Psoas muscle (tissue), 8 donors: ENCODE measurements at places on chromosomes 3 and 15.
A peak's percentile ranks its signal among the peaks of the same experiment; 100 is the strongest.

GRCh38 chr3:100525753-100526612 is 33.6 kb downstream of the TMEM45A start:
- DNase-seq = no peak

DNA sequence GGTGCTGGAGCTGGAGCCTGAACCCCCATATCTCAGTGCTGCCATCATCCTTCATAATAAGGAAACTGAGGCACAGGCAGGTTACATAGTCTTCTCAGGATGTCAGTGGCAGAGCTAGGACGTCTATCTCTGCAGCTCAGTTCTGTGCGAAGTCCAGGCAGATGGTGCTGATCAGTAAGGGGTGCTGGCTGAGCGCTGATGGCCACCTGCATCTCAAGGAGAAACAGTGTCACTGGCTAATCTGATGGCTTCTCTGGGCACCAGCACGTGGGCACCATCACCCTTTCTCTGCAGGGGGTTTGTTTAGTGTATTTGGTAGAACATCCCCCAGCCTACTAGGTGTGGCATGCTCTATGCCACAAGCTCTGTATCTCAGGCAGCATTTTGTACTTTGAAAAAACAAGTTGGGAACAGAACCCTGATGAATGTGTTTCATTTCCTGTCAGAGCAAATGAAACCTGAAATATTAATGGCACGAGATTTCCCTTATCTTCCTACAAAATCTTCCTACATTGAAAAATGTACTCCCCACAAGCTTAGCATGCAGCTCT is 35.1 kb downstream of the APBA2 start:
- no peak for DNase-seq

GRCh38 chr15:69748576-69749185 is 296.1 kb downstream of the RPLP1 start:
- DNase-seq = no peak

GRCh38 chr3:132042681-132043080 is 7.9 kb upstream of the CPNE4 start:
- DNase-seq = no peak

- no peak for DNase-seq
These were observed 3.2 kb upstream of the PGPEP1L start for GRCh38 chr15:99010768-99011167.

GRCh38 chr3:39920271-39920670 is 110.9 kb downstream of the MYRIP start:
- no peak for DNase-seq

GRCh38 chr15:58066042-58066867 is 744 bp upstream of the ALDH1A2 start:
- DNase-seq = peak; percentile 65

- DNase-seq = no peak
These were observed 195.2 kb upstream of the DPPA4 start for GRCh38 chr3:109532257-109533216.

DNA sequence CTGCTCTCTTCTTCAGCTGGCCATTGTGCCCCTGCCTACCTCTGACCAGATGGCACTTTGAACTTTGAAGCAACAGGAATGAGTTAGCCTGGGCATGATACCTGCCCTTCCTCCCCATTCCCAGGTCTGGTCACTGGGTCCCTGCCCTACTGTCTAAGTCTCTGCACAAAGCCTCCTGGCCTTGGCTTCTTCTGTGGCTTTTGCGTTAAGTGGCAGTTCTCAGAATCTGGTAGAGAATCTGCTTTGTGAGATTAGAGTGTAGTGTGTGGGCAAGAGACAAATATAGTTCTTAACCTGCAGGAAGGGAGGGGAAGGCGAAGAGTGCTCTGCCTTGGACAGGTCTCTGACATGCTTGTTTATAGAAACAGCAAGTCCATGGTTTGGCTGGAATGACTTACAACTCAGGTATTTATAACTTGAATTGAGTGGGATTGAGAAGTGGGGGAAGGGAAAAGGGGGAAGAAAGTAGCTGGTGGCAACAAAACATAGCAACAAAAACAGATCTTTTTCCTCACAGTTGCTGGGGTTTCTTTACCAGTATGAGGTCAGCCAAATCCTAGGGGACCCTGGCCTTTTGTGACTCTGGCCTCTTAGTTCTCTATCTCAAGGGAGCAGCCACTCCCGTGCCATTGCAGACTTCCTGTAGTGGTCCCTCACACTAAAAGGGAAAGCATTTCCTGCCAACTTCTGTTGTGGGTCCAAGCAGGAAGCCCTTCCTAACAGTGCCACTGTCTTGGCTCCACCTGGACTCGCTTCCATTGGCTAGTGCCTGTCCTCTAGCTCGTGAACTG is 16.7 kb downstream of the MAPKBP1 start:
- no peak for DNase-seq

- no peak for DNase-seq
These were observed 8.6 kb downstream of the HIGD1A start for GRCh38 chr3:42795621-42796181.

DNA sequence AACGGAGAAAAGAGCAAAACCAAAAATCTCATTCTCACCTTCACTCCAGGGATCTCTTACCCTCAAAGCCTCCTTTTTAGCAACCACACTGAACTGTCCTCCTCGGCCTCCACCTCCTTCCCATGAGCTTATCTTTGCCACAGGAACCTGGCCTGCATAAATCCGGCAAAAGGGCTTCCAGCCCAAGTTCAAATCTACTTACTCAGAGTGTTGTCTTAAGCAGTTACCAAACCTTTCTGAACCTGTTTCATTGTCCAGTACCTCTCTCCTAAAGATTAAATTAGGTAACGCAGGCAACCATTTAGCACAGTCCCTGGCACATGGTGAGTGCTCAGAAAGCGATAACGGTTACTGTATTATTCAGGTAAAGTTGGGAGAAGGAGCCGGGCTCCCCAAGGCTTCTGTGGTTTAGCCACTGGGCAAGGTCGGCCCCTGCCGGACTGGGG is 777 bp downstream of the CIB1 start:
- no peak for DNase-seq

- DNase-seq = no peak
These were observed 111.1 kb upstream of the GPR149 start for GRCh38 chr3:154540950-154541604.

- no peak for DNase-seq
These were observed 11.4 kb downstream of the NEK10 start for GRCh38 chr3:27357665-27358258.

GRCh38 chr15:57505056-57505715 is 86.5 kb upstream of the MYZAP start:
- DNase-seq = no peak

DNA sequence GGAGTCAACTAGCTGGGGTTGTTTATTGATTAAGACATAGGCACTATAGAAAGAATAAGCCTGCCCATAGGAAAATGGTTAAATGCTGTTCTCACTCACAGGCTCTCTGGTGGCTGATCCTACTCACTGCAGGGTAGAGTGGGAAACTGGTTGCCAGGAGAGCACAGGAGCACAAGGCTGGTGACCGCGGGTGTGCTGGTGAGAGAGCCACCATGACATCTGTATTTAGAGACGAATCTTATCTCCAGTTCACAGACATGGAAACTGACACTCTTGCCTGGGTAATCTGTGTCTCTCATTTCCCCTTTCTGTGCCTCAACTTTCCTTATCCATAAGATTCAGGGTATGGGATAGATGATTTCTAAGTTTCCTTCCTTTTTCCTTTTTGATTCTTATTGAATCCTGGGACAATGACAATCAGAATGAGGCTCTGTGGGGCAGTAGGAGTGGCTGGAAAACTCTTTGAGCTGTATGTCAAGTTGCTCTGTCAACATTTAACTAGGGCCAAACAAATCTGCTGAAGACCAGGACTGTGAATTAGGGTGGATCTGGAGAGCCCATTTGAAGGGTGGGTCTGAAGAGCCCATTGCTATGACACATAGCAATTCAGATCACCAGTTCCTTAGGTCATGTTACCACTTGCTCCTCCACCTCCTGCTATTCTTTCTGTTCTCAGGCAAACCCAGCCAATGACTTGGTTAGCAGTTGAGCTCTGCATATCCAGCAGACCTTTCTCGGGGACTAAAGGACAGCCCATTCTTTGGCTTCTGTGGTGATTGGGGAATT is 286.1 kb upstream of the TBL1XR1 start:
- DNase-seq = no peak

DNA sequence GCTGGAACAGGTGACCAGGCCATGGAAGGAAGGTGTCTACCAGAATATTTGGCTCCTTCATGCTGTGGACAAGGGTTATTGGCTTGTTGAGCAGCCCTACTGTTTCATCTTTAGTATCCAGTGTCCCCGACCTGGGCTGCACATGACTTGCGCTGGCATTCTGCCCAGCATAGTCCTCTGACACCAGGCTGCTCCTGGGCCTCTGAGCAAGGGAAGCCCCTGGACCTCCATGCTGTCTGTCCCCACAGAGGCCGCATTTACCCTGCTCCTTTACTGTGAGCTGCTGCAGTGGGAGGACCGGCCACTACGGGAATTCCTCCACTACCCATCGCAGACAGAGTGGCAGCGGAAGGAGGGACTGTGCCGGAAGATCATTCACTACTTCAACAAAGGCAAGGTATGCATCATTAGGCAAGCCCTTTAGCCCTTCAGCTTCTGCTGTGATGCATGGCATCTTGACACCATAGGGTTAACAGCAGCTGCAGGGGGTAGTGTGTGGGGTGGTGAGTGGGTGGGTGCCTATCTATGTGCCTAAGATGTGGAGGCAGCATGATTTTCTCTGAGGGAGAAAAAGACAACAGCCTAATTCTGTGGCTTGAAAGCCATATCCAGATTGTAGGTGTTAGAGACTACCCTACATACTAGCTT is 44.0 kb upstream of the MANF start:
- DNase-seq = peak; percentile 21

DNA sequence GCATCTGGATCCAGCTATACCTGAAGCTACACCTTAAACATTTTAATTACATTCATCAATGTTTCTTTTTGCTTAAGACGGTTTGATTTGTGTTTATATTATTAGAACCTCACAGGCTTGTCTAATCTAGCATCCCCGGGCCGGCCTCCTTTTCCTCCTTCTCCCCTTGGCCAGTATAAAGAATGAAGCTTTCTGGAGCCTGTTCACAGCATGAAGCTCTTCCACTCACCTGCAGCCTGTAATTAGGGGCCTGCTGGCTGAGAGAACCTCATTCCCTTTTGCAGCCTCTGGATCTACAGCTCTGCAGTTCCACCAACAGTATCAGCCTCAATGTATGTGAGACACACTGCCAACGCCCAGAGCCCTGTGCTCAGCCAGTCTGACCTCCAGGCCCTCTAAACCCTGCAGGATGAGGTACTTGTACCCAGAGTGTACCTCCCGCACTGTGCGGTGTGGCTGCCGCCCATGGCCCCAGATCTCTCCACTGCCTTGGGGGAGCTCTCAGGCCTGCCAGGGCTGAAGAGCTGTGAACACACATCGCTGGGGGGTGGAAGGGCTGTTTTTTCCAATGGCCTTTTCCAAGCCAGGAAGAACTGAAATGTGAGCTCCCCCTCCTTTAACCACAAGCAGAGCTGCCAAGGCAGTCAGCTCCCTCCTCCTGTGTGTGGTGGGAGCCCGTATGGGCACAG is 114.7 kb upstream of the ALDH1A3 start:
- DNase-seq = peak; percentile 39

DNA sequence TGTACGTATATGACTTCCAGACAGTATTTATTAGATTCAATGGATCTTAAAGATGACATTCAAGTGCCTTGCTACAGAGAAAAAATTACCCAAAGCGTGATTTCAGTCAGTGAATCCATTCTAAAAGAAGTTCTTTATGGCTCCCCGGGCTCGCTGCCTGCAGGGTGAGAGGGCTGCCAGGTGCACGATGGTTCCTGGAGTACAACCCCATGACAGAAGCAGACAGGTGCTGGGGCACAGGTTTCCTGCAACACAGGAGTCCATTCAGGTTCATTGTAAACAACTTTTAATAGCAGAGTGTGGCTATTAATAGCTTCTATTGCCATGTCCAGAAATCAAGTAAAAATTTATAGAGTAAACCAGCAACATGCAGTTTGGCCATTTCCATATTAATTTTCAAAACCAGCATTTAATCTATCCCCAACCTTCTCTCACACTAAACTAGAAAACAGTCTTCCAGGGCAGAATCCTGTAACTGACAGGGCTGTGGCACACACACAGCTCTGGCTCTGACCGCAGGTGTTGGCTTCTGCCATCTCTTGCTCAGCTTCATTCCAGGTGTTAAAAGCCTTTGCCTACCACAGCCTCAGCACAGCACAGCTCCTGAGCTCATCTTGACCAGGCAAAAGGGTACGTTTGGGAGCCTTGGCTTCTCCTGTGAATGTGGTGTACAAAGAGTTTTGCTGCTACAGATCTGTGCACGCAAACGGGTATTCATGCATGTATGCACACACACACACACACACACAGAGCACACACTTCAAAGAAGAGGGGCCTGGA is 185.9 kb downstream of the MEX3B start:
- no peak for DNase-seq

DNA sequence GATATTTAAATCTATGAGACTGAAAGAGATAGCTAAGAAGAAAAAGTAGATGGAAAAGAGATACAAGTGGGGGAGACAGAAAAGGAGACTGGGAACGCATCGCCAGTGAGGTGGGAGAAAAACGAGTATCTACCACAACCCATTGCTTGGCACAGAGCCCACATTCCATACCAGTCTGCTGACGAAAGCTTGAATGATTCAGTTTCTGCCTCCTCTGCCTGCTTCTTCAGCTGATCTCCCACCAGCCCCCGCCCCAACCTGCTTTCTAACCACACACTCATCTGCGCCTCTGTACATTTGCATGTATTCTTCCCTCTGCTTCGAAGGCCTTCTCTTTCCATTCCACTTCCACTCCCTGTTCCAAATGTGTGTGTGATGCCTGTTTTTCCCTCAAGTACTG is 188.1 kb downstream of the USP13 start:
- DNase-seq = no peak

DNA sequence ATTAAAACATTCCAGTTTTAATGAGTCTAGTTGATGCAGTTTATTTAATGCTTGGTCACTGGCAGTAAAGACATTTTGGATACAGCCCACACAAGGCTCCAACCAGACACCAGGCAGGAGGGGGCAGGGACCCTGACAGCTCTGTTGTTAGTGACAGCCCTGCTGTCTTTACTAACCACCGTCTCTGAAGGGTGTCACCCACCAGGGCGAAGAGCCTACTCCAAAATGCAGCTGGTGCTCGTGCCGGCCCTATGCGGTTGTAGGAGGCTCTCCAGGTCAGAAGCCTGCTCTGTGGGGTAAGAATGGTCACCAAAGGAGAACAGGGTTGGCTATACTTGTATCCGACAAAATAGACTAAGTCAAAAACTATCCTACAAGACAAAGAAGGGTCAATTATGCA is 132.2 kb downstream of the ATP10A start:
- no peak for DNase-seq

GRCh38 chr15:38103564-38103963 is 149.1 kb upstream of the SPRED1 start:
- DNase-seq = no peak

GRCh38 chr15:65402961-65403360 is 19.8 kb downstream of the IGDCC4 start:
- DNase-seq = no peak

DNA sequence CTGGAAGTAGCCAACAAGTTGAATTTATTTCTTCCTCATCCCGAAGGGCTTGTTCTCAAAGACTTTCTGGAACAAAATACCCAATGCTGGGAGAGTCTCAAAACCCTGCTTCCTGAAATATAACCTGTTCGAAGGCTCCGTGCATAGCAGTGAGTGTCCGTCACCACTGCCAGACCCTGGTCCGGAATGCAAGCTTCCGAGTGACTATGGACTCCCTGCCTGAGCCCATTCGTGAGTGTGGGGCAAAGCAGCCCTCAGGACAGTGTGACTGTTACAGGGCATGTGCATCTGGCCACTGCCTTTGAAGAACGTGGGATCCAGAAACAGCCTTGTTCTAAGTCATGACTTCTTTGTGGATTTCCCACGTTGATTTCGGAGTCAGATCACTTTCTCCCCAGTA is 214.5 kb upstream of the IGF1R start:
- DNase-seq = no peak
